Cerebellar cortex (tissue), 1 donor: ENCODE measurements at places on chromosomes 4 and X.

DNA sequence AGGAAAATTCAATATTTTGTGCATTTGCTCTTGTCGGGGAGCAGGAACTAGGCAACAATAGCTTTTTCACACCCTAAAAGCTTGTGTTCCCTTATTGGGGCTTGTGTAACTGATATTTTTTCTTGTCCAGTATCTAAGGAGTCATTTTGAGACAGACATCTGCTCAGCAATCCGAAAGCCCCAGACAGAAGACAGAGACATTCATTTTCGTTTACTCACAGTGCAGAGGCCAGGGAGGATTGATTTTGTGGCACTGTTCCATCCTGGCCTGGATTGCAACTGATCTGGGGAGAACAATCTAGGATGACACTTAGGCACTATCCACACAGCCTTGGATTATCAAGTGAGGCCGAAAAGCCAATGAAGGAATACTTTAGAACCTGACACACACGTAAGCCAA lies 27.4 kb upstream of the PLAC1 start:
- DNase-seq = no peak

- no peak for DNase-seq
These were observed 1.9 kb downstream of the STK26 start for GRCh38 chrX:132025041-132025440.

DNA sequence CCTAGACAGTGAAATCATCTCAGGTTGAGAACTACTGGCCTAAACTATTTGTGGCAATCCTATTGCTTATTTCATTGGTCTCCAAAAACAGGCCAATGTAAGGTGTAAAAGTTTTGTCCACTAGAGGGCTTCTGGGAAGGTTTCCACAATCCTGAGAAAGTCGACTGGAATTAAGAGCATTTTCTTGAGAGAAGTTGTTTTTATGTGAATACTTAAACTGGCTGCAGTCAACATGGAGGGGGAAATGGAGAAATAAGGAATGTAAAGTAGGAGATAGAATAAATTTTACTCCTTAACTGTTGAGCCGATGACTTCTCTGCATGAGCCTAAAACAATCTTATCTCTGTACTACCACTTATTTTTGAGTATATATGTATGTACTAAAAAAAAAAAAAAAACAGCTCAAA lies 11.0 kb upstream of the EIF4E start:
- peak; percentile 73 for DNase-seq

GRCh38 chr4:143207555-143207954 lies 22.8 kb downstream of the USP38 start:
- DNase-seq = peak; percentile 51

DNA sequence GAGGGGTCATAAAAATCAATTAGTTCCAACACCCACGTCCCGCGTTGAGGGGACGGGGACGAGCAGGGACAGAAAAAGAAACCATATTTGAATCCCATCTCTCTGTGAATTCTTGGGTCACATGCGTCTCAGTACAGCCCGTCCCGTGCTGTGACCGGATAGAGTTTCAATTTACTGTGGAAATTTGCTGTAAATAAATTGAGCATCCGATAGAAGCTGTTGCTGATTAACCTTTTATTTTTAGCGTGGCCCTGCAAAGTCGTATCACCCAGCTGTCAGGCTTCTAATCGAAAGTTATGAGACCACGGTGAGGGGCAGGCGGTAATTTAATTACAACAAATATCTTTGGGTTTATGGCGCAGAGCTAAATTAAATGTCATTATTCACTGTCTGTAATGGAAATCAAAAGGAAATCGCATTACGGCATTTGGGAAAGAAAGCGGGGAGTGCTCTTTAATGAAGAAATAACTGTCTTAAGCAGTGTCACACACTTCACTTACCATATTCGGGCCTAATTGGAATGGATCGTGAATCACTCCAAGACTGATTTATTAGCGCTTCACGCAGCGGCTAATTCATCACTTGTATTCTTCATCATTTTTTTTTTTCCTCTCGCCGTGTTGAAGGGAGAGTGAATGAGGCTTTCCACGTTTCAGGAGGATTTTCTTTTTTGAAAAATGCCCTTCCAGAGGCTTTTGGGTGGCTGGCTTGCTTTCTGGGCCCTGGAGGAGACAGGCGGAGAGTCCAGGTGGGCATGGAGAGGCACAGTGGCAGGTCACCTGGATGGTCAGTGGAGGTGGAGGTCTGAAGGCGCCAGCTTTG lies 7.3 kb downstream of the SHOX start:
- DNase-seq = no peak

GRCh38 chr4:8829584-8829983 lies 42.1 kb downstream of the HMX1 start:
- DNase-seq = no peak

GRCh38 chrX:49175435-49176274 lies 4.0 kb downstream of the PLP2 start:
- DNase-seq = no peak

DNA sequence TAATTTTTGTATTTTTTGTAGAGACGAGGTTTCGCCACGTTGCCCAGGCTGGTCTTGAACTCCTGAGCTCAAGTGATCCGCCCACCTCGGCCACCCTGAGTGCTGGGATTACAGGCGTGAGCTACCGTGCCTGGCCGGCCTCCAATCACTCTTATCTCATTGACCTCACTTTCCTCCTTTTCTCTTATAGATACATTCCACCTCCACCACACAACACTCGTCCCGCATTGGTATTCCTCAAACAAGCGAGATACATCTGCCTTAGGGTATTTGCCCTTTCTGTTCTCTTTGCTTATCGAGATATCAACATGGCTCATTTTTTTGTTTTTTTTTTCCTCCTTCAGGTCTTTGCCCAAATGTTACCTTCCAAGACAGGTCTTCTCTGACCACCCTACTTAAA lies 1.8 kb upstream of the PRPS1 start:
- DNase-seq = no peak

- DNase-seq = peak; percentile 58
These were observed at the start of gene EDA2R for GRCh38 chrX:66638591-66639500. TSS of gene EDA2R (minus strand) at chrX:66639078. CDS start at chrX:66616020, 23,058 bp downstream.

DNA sequence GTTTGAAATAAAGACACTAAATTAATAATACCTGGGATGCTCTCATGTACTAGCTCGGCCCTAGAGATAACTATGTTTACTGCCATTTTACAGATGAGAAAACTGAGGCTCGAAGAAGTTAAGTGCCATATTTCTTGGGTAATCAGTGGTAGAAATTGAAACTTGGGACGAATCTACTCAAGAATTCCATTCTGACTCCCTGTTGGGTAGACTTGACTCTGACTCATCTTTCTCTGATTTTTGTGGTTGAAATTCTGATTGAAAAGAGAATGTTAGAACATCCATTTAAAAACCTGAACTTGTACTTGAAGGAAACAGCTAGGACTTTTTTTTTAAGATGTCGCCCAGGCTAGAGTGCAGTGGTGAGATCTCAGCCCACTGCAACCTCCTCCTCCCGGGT lies 50.1 kb upstream of the NSUN7 start:
- DNase-seq = no peak

DNA sequence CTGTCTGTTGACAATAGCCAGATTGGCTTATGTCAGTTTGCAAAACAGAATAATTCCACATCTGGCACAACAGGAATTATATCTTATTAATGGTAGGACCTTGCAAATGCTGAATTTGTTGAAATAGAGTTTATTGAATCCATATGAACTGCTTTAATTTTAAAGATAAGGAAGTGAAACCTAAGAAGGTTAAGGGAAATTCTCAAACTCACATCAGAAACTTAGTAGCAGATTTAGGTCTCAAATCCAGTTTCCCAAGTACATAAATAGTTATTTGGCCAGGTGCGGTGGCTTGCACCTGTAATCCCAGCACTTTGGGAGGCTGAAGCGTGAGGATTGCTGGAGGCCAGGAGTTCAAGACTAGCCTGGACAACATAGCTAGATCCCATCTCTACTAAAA lies 117.1 kb downstream of the HNRNPD start:
- DNase-seq = no peak

- DNase-seq = no peak
These were observed 68.4 kb downstream of the PSAPL1 start for GRCh38 chr4:7366180-7366945.
